Iris pigment epithelial cell (primary cell): ENCODE measurements at places on chromosomes 12 and 14.
A peak's percentile ranks its signal among the peaks of the same experiment; 100 is the strongest.

DNA sequence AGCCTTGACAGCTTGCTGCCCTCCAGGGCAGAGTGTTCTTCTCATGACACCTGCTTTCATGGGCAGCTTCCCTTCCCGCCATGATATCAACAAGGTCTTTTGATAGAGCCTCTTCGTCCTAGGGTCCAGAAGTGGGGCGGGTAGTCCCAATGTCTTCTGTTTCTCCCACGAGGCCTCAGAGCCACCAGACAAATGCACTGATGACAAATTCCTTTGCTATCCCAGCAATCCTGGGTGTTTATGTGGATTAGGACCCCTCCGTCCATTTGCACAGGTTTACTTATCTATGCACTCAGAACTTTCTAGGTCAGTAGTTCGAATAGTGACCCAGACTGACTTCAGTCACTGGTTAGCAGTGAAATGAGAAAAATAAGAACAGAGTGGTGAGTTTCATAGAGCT is 52.6 kb upstream of the PRMT8 start:
- no peak for DNase-seq

- DNase-seq: peak; percentile 38
These were observed 26.8 kb upstream of the TOMM20L start for GRCh38 chr14:58368956-58369355.

DNA sequence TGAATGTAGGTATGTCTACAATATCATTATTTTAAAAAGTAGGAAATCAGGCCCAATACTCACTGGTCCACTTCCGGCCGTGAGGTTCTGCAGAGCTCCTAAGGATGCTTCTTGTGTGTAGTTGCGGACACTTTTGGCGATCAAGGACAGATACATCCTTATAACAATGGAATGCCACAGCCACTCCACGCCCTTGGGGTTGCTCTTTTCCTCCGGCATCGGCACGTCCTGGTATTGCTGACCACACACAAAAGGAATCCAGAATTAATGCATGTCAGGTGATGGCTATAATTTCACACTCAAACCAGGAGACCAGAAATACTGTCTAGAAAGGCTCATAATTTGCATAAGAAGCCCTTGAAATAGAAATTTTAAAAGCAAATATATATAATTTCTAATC is 65.6 kb upstream of the YARS2 start:
- peak; percentile 62 for DNase-seq

- DNase-seq: no peak
These were observed 143.6 kb downstream of the CPNE8 start for GRCh38 chr12:38761636-38762342.

- no peak for DNase-seq
These were observed 86.7 kb downstream of the ALG10 start for GRCh38 chr12:34108967-34109366.

DNA sequence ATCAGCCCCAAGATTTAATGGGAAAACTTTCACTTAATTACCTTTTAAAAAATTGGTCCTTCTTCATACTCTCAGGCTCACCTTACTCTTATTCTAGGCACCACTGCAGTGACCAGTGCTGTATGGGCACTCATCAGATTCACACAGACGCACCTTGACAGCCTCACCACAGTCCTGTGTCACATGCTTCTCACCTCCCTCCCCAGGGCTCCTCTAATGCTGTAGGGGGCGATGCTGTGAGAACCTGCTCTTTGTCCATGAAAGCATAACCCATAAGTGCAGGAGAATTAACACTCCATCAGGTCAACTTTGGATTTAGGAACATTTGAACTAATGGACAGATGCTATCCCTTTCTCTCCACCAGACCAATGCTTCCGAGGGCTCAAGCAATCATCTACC is 13.9 kb upstream of the PPP4R3A start:
- no peak for DNase-seq

- DNase-seq: no peak
These were observed 406.5 kb upstream of the RGS6 start for GRCh38 chr14:71525663-71526221.

DNA sequence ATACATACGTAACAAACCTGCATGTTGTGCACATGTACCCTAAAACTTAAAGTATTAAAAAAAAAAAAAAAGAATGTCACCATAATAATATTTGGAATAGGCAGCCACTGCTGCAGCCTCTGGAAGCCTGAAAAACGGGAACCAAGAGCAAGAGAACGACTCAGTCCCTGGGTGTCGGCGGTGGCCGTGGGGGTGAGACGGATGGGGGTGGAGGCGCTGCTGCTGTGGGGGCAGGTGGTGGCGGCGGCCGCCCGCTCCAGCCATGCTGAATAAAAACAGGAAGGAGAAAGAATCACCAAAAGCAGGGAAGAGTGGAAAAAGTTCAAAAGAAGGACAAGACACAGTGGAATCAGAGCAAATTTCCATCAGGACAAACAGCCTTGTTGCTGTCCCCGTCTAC is 46.9 kb downstream of the ZFYVE21 start:
- DNase-seq: no peak

- DNase-seq: no peak
These were observed 25.5 kb upstream of the NAA30 start for GRCh38 chr14:57364659-57365450.

DNA sequence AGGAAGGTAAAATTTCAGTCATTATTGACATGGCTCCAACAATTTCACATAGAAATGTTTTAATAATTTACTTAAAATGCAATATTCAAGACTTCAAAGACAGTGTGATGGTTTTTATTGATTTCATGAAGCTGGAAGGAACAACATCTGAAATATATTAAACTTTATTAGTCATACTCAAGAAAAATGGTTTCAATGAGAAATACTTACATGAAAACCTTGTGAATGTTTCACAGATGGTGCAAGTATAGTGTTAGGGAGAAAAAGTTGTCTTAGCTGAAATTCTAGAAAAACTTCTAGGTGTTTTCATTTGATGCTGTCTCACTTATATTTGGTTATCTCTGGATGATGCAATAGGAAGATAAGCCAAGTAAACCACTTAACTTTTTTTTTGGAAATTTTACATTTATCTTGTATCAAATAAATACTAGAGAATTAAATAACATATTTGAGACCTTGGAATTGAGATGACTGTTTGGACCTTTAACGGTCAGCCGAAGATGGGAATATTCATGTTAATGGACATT is 65.5 kb downstream of the PELI2 start:
- DNase-seq: no peak

- no peak for DNase-seq
These were observed 17.8 kb downstream of the AK7 start for GRCh38 chr14:96409701-96410100.

DNA sequence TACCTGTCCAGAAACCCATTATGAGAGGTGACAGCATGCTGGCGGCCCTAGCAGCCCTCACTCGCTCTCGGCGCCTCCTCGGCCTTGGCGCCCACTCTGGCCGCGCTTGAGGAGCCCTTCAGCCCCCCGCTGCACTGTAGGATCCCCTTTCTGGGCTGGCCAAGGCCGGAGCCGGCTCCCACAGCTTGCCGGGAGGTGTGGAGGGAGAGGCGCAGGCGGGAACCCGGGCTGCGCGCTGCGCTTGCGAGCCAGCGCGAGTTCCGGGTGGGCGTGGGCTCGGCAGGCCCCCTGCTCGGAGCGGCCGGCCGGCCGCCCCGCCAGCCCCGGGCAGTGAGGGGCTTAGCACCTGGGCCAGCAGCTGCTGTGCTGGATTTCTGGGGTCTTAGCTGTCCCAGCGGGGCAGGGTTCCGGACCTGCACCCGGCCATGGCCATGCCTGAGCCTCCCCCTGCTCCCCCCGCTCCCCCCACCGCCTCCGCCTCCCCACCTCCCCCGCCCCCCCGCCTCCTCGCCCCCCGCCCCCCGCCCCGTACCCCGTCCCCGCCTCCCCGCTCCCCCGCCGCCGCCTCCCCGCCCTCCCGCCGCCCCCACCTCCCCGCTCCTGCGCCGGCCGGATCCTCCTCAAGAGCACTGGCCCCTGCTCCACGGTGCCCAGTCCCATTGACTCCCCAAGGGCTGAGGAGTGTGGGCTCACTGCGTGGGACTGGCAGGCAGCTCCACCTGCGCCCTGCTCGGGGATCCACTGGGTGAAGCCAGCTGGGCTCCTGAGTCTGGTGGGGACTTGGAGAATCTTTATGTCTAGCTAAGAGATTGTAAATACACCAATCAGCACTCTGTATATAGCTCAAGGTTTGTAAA is 163.1 kb downstream of the KLHL28 start:
- DNase-seq: no peak

- no peak for DNase-seq
These were observed 30.8 kb downstream of the NCKAP5L start for GRCh38 chr12:49797449-49797776.

- DNase-seq: no peak
These were observed 14.1 kb downstream of the KLRF2 start for GRCh38 chr12:9895215-9895971.

GRCh38 chr14:72652179-72652578 is 241.7 kb downstream of the DPF3 start:
- DNase-seq: no peak
